RWPE2 (cell line): ENCODE measurements at places on chromosomes 12 and 14.

DNA sequence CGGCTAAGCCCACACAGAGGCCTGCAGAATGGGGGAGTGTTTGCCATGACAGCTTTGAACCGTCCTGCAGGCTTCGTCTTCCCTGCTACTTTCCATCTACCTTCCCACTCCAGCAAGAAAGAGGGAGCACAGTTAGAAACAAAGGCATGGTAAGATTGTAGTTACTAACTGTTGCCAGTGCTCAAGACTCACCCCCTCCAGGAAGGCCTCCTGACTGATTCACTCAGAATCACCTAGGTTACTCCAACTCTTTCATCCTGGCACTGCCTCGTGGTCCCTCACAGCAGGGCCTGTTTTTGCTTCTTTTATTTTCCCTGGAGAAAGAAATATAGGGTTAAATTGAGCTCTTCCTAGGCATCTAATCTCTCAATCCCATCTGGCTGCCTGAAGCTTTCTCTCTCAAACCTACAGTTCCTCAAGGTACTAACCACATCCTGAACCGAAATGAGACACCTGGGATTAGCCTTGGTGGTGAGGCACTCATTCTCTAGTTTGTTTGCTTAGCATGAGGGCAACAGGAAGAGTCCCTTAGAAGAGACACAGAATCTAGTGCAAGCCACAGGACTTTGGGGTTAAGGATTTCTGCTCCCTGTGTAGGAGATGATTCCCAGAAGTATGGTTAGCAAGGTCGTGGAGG, 7.8 kb downstream of the GALNT6 start:
- DNase-seq: no peak

GRCh38 chr14:59199205-59199604, 10.7 kb downstream of the DAAM1 start:
- DNase-seq: no peak

GRCh38 chr12:6956021-6956727, 5.0 kb downstream of the PTPN6 start:
- peak; percentile 42 for DNase-seq

GRCh38 chr12:121579190-121579791, 1.5 kb downstream of the KDM2B start:
- DNase-seq: no peak

GRCh38 chr14:76917745-76918255, 91.6 kb downstream of the LRRC74A start:
- no peak for DNase-seq

- no peak for DNase-seq
These were observed 91.4 kb downstream of the CDK17 start for GRCh38 chr12:96308881-96309280.

DNA sequence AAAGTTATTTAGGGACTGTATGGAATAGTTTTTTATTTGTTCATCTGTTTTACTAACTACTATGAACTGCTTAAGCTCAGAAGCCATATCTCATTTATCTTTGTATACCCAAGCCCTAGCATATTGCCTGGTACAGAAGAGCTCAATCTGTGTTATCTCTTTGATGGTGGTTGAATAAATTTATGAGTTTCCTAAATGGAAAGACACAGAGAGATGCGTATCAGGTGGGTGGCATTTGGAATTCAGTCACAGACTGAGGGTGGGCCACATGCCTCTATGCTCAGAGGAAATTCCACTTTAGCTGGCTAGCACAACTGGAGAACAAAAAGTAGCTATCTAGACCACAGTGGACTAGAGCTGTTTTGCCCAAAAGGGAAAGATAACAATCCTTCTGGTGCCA, 145.5 kb downstream of the SLC6A15 start:
- DNase-seq: no peak

DNA sequence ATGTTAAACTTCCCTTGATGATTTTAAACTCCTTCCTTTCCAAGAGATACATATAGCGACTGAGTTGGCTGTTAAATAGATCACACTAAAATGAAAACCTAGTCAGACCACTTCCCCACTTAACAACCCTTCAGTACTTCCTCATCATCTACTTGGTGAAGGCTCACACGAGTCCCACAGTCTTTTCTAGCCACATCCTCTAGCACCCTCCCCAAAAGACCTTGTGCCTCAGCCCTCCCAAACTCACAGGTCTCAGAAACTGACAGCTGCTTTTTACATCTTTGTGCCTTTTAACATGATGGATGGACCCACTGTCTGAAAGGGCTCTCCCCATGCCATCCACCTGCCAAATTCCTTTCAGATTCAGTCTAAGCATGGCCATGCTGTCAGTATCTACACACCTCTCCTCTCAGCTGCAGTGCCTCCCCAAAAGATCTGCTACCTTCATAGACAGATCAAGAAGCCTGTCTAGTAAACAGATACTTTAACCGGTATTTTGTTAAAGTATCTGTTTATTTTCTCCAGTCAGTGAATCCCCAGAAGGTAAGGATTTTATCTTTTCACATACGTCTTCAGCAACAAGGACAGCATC, 65.1 kb upstream of the GPHB5 start:
- no peak for DNase-seq

GRCh38 chr12:106897082-106897481, 58.6 kb upstream of the TMEM263 start:
- DNase-seq: no peak

GRCh38 chr12:99157946-99158345, 489.6 kb upstream of the GARIN6 start:
- DNase-seq: no peak

GRCh38 chr12:66065150-66065549, 65.4 kb downstream of the LLPH start:
- no peak for DNase-seq

DNA sequence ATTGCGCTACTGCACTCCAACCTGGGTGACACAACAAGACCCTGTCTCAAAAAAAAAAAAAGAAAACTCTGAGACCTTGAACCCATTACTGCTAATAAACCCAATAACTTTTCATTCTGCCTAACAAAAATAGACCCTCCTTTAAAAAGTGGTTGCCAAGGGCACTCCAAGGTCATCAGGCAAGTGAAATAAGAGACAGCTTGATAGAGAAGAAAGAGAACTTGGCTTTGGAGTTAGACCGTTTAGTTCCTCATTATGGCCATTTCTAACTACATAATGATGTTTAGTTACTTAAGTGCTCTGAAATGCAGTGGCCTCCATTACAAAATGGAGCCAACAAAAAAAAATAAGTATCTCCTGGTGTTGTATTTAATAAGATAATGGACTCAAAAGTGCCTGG, 55.9 kb downstream of the PHLDA1 start:
- DNase-seq: no peak

- DNase-seq: no peak
These were observed 19.2 kb downstream of the CREBL2 start for GRCh38 chr12:12630850-12631249.

DNA sequence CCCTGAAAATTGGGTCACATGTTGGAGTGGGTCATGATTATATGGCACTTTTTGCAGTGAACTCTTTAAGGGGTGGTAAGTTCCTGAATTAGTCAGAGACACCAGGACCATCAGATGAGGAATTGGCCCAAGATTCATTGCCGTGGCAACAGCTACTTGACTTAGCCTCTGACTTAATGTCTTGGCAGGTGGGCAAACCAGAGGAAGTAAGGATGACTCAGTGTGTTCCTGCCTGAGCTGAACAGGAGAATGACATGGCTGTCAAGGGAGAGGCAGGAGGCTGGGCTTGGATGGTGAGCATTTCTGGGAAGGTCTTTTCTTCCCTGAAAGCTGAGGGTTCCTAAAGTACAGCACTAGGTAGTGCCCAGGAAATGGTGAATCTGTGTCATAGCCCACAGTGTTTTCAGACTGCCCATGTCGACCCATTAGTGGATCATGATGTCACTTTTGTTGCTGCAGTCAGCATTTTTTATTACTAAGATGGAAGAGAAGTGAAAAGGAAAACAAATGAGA, 170.1 kb upstream of the PWP1 start:
- peak; percentile 94 for DNase-seq

DNA sequence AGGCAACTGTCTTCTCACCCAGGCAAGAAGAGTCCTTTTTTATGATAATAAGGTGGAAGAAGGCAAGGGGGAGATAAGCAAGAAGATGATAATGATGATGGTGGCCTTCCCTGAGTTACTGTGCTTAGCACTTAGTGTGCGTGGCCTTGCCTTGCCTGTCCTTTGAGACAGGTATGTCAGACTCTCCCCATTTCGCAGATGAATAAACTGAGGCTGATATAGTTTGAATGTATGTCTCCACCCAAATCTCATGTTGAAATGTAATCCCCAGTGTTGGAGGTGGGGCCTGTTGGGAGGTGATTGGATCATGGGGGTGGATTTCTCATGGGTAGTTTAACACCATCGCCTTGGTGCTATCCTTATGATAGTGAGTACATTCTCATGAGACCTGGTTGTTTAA, 8.6 kb upstream of the OAS3 start:
- DNase-seq: no peak

DNA sequence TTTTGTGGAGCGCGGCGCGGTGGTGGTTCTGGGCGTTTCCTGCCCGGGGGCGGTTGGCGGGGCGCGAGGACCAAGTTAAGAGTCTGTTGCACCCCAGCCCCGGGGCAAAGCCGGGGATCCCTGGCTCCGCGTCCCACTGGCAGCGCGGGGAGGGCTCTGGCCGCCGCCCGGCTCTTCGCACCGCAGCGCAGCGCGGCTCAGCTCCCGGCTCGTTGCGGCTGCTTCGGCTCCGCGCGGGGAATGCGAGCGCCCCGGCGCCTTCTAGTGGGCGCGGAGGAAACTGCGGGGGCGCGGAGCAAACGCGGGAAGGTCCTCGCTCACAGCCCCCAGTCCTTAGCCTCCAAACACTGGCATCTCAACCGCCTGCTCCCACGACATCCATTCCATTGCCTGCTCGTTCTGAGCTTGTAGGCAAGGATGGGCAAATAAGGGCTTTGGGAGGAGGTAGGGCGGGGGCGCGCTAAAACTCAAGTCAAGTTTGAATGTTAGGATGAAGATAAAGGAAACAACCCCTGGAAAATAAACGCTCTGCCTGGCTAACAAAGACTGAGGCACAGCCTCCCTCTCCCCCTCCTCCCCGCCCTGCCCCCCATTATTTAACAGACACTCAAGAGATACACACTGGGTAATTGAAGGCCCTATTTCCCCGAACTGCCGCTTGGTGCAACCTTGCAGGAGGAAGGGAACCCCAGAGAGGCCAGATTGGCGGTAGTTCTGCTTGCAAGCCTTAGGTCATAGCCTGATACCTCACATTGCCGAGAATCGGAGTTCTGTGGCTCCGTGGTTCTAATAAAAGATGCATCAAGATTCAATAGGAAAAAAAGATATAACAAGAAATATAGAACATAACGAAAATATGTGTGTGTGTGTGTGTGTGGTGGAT, at the start of gene B4GALNT1:
TSS of gene B4GALNT1 (minus strand) at position 244 of the 883 bp plus-strand sequence. CDS start 1,069 bp downstream, outside the sequence.
- DNase-seq: peak; percentile 60

GRCh38 chr14:91204657-91205056, 39.8 kb downstream of the GPR68 start:
- DNase-seq: no peak

GRCh38 chr12:27979145-27979544, 6.6 kb upstream of the PTHLH start:
- DNase-seq: no peak

GRCh38 chr12:41438854-41439541, 250.9 kb downstream of the PDZRN4 start:
- DNase-seq: no peak

- peak; percentile 63 for DNase-seq
These were observed 50.7 kb downstream of the A2M start for GRCh38 chr12:9064815-9065606.
